SK-N-SH (cell line): ENCODE measurements at places on chromosomes 4 and X. TPM values are rescaled to one million over a fixed set of nuclear protein-coding genes. Genes with fewer than 3 reads are reported as not detected.
A peak's percentile ranks its signal among the peaks of the same experiment; 100 is the strongest.

GRCh38 chr4:138111462-138112000, 130.6 kb downstream of the SLC7A11 start:
- no peak overlapping the region; the same call in 1 of the 2 replicates for H3K27ac ChIP-seq
- no peaks in the 10 kb centered on the region for H3K27me3 ChIP-seq
- no peaks in the 10 kb centered on the region for H3K4me1 ChIP-seq
- no peak for DNase-seq
- no peaks in the 10 kb centered on the region for H3K36me3 ChIP-seq

DNA sequence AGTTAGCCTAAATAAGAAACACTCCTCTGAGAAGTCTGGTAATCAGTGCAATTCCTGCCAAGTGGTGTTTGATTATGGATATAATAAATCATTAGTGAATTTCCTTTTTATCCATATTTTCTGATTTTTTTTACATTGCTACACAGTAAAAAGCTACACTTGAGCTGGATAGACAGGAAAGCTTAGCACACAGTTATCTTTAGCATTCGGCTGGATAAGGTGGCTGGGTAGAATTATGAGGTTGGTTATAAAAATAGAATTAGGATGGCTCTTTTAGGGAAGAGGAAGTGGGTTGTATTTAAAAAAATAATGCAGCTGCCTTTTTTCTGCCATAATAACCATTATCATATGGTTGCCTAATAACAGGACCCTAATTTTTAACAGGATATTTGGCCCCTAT, 460.6 kb downstream of the NAF1 start:
- H3K4me3 ChIP-seq, result no peak overlapping the region
- no peaks in the 10 kb centered on the region for H3K27me3 ChIP-seq
- H3K4me1 ChIP-seq, result no peaks in the 10 kb centered on the region
- H3K27ac ChIP-seq, result no peak overlapping the region; the same call in 1 of the 2 replicates
- H3K36me3 ChIP-seq, result no peaks in the 10 kb centered on the region

DNA sequence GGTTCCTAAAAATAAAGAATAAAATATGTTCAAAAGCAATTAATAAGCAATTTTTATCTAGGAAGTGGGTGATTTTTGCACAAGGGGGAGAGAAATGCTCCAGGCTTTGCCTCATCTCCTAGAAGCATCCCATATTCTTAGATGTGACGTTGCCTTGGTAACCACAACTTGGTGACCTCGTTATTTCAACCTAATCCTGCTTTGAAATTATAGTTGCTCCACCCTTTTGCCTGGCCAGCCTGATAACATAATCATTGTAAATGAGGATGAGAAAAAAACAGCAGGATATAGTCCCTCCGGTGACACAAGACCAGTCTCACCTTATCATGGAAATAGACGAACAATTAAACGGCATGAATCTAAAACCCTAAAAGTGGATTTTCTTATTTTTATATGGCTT, 194.4 kb downstream of the QDPR start:
- no peak for DNase-seq
- no peaks in the 10 kb centered on the region for H3K36me3 ChIP-seq
- H3K4me3 ChIP-seq, result no peak overlapping the region
- no peak overlapping the region for H3K27ac ChIP-seq
- H3K27me3 ChIP-seq, result no peaks in the 10 kb centered on the region
- H3K4me1 ChIP-seq, result no peaks in the 10 kb centered on the region

- no peaks in the 10 kb centered on the region for H3K27me3 ChIP-seq
- peak overlapping the region; percentile 91 for H3K27ac ChIP-seq
- no peaks in the 10 kb centered on the region for H3K36me3 ChIP-seq
- H3K4me1 ChIP-seq, result peaks cover 9% of the 10 kb centered on the region
- peak; percentile 39 for DNase-seq
These were observed 775 bp upstream of the YIPF6 start for GRCh38 chrX:68498044-68498507.

DNA sequence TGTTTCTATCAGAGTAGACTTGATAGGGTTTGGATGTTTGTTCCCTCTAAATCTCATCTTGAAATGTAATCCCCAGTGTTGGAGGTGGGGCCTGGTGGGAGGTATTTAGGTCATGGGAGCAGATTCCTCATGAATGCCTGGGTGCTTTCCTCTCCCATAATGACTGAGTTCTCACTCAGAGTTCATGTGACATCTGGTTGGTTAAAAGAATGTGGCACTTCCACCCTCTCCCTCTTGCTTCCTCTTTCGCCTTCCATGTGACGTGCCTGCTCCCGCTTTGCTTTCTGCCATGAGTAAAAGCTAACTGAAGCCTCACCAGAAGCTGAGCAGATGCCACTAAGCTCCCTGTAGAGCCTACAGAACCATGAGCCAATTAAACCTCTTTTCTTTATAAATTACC, 47.3 kb upstream of the SRPX start:
- H3K4me3 ChIP-seq, result no peak overlapping the region
- H3K27me3 ChIP-seq, result no peaks in the 10 kb centered on the region; the same call in 1 of the 2 replicates
- no peaks in the 10 kb centered on the region for H3K4me1 ChIP-seq
- DNase-seq, result no peak

GRCh38 chr4:2785613-2786012, 7.3 kb upstream of the SH3BP2 start:
- peaks cover 17% of the 10 kb centered on the region; the same call in 1 of the 2 replicates for H3K4me1 ChIP-seq
- no peaks in the 10 kb centered on the region for H3K27me3 ChIP-seq
- H3K36me3 ChIP-seq, result no peaks in the 10 kb centered on the region
- no peak overlapping the region for H3K27ac ChIP-seq
- no peak overlapping the region for H3K4me3 ChIP-seq

DNA sequence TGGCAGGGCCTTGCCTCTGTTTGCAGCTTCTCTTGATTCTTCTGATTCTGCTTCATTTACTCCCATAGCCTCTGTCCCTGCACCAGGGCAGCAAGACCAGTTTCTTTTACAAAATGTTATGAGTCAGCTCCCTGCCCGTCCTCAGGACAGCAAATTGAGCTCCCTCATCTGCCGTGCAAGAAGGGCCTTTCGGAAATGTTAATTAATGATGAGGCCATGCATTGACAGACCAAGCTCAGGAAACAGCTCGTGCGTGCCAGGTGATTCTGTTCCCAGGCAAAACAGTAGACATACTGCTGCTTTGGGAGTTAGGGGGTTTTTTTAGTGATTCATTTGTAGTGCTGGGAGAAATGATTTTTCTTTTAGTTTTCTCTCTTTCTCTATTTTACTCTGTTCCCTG, 231.7 kb downstream of the FBXW7 start:
- no peak for DNase-seq
- no peak overlapping the region for H3K27ac ChIP-seq
- no peaks in the 10 kb centered on the region for H3K36me3 ChIP-seq
- H3K4me3 ChIP-seq, result no peak overlapping the region

DNA sequence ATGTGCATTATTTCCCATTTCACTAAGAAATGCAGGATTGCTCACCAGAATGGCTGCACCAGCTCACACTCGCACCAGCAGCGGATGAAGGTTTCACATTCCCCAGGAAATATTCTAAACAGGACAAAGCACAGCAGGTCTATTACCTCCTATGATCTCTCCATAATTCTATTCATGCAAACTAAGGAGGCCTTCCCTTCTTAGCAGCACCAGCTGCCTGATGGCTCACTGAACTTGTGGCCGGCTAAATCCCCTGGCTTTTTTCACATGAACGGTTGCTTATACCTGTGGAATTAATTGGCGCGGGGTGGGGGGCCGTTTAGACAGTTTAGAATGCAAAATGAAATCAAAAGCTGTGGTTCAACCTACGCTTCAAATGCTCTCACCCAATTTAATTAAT, 73.5 kb upstream of the SRD5A3 start:
- H3K27ac ChIP-seq, result no peak overlapping the region
- no peak for DNase-seq
- no peaks in the 10 kb centered on the region for H3K4me1 ChIP-seq
- H3K27me3 ChIP-seq, result no peaks in the 10 kb centered on the region
- no peak overlapping the region for H3K4me3 ChIP-seq

DNA sequence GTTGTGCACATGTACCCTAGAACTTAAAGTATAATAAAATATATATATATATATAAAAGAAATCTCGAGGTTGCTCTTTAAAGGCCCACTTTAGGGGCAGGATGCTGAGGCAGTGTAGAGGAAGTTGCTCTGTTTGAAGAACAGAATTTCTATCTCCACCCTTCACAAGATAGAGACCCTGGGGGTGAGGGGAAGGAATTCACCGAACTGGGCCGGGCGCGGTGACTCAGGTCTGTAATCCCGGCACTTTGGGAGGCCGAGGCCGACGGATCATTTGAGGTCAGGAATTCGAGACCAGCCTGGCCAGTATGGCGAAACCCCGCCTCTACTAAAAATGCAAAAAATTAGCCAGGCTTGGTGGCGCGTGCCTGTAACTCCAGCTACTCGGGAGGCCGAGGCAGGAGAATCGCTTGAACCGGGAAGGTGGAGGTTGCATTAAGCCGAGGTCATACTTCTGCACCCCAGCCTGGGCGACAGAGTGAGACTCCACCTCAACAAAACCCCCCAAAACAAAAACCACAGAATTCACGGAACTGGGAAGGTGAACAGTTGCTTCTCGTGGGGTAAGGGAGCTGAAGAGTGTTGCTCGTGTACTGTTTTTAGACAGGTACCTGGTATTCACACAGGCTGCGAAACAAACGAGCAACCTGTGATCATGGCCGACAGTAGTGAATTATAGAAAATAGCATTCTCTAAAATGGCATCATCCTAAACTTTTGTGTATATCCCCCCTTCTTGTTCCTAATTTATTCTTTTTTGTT, 6.2 kb downstream of the PLAC8 start:
- no peak overlapping the region for H3K27ac ChIP-seq
- DNase-seq, result no peak
- H3K36me3 ChIP-seq, result no peaks in the 10 kb centered on the region

DNA sequence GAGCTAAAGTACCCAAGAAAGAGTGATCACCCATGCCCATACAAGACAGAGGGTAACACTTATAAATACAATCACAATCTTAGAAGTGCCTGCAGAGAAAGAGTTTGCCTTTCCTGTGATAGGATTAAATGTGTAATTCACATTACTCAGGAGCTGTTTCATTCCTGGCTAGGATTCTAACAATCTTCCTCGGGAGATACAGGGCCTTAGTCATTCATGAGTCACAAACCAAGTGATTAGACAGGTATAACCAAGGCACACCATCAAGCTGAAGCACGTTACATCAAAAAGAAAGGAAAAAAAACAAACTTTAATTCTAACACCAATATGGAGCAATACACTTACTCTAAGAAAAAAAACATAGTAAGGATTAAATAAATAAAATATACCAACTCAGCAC, 14.9 kb downstream of the ABCG2 start:
- no peaks in the 10 kb centered on the region for H3K36me3 ChIP-seq
- 0 out of 2 replicates have a peak, but pooled peaks cover 7% of the 10 kb centered on the region for H3K4me1 ChIP-seq
- no peaks in the 10 kb centered on the region for H3K27me3 ChIP-seq
- no peak overlapping the region for H3K27ac ChIP-seq

DNA sequence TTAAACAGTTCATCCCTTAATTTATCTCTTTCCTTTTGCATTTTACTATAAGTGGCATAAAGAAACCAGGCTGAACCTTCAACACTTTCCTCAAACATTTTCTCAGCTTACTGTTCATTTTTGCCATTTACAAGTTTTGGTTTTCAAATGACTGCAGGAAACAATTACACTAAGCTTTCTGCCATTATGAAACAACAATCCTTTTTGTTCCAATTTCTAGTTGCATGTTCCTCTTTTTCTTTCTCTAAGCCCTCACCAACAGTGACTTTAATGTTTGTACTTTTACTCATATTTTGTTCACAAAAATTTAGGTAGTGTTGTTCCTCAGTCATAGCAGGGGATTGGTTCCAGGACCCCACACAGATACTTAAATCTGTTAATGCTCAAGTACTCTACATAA, 1526.1 kb downstream of the STIM2 start:
- no peaks in the 10 kb centered on the region for H3K27me3 ChIP-seq
- H3K4me3 ChIP-seq, result no peak overlapping the region
- H3K4me1 ChIP-seq, result no peaks in the 10 kb centered on the region
- no peak overlapping the region for H3K27ac ChIP-seq
- no peak for DNase-seq
- no peaks in the 10 kb centered on the region for H3K36me3 ChIP-seq

GRCh38 chr4:128866269-128866668, 56.8 kb downstream of the JADE1 start:
- H3K4me3 ChIP-seq, result no peak overlapping the region
- H3K4me1 ChIP-seq, result peaks cover 14% of the 10 kb centered on the region; the same call in 1 of the 2 replicates
- H3K27me3 ChIP-seq, result no peaks in the 10 kb centered on the region

GRCh38 chr4:99855678-99856077, 38.5 kb downstream of the LAMTOR3 start:
- no peak overlapping the region for H3K27ac ChIP-seq
- H3K27me3 ChIP-seq, result no peaks in the 10 kb centered on the region
- H3K36me3 ChIP-seq, result no peaks in the 10 kb centered on the region
- peaks cover 3% of the 10 kb centered on the region; the same call in 1 of the 2 replicates for H3K4me1 ChIP-seq
- DNase-seq, result no peak

DNA sequence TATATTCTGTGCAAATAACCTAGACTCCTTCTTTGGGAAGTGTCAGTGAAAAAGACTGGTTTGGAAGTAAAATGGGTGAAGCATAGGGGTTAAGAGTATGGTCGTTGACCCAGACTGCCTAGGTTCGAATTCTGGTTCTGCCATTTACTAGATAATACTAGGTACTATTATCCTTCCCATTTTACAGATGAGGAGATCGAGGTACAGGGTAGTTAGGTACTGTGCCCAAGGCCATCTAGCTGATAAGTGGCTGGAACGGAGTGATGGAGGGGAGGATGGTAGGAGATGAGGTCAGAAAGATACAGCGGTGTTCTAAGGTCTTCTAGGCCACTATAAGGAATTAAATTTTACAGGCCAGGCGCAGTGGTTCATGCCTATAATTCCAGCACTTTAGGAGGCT, 11.1 kb downstream of the GLOD5 start:
- no peaks in the 10 kb centered on the region for H3K4me1 ChIP-seq
- peaks cover 44% of the 10 kb centered on the region; the same call in 1 of the 2 replicates for H3K27me3 ChIP-seq
- no peak overlapping the region for H3K4me3 ChIP-seq
- DNase-seq, result no peak

- H3K4me3 ChIP-seq, result no peak overlapping the region
- no peaks in the 10 kb centered on the region for H3K27me3 ChIP-seq
- H3K27ac ChIP-seq, result no peak overlapping the region
- H3K36me3 ChIP-seq, result no peaks in the 10 kb centered on the region
These were observed 108.8 kb upstream of the IGSF1 start for GRCh38 chrX:131397891-131398290.

- no peaks in the 10 kb centered on the region for H3K36me3 ChIP-seq
- no peak for DNase-seq
- peak overlapping the region; percentile 40; the same call in 1 of the 2 replicates for H3K4me3 ChIP-seq
- no peaks in the 10 kb centered on the region for H3K27me3 ChIP-seq
- H3K27ac ChIP-seq, result peak overlapping the region; percentile 87
These were observed 73.1 kb downstream of the RAPGEF2 start for GRCh38 chr4:159175989-159176375.

DNA sequence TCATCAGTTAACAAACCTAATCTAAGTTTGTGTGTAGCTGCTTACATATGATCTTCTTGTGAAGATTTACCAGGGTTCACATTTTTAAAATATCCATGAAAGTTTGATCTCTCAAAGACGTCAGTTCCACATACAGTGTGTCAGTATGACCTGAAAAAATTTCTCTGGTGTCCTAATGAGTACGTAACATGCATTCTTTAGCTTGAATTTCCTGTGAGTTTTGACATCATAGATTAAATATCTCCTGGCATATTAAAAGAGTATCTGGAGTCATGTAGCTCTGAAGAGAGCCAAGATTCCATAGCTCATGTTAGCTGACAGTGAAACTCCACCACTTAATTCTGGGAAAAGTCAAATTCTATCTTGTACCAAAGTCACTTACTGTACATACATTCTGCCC, 43.9 kb upstream of the PDLIM5 start:
- H3K27ac ChIP-seq, result no peak overlapping the region
- no peak for DNase-seq
- H3K4me3 ChIP-seq, result no peak overlapping the region
- H3K4me1 ChIP-seq, result peaks cover 39% of the 10 kb centered on the region

Gene SLC34A2
- not detected in 2 replicates for polyA plus RNA-seq

Gene TMSB15A
- 16.6 and 17.2 TPM in 2 replicates for polyA plus RNA-seq

Gene GAGE12F
- not detected in 2 replicates for polyA plus RNA-seq

Gene OPHN1
- polyA plus RNA-seq, result 1.3 and 1.7 TPM in 2 replicates

Gene NPY2R
- polyA plus RNA-seq, result 0.05 TPM in 1 of 2 replicates, not detected in the other

Gene RHOXF1
- polyA plus RNA-seq, result 0.07 TPM in 1 of 2 replicates, not detected in the other

Gene DDX53
- polyA plus RNA-seq, result 0.18 and 0.23 TPM in 2 replicates
